PC-9 (cell line): ENCODE measurements at places on chromosomes 6 and 20. TPM values are rescaled to one million over a fixed set of nuclear protein-coding genes. Genes with fewer than 3 reads are reported as not detected.
A peak's percentile ranks its signal among the peaks of the same experiment; 100 is the strongest.

The OR2B6 gene
- total RNA-seq: 1.5 and 1.6 TPM in 2 replicates

DNA sequence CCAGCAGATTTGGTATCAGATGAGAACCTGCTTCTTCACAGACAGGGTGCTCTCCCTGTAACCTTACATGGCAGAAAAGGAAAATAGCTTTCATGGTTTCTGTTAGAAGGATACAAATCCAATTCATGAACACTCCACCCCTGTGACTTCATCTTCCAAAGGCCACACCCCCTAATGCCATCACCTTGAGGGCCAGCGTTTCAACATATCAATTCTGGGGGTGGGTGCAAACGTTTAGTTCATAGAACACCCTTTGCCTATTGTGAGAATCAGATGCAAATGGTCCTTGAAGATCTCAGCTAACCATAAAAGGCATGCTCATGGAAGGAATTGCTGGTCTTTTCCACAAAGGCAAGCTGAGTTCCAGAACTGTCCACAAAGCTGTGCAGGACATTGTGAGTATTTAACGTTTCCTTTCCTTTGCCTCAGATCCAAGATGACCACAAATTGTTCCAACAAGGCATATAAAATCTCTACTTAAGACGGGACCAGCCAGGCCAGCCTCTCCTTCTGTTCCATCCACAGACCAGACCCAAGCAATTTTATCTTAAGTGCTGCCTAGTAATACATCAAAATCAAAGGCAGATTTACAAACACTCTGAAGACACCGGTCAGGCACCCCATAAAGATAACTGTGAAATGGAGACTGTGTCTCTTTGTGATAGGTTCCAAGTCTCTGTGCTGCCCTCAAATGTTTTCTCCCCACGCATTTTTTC is 34.7 kb upstream of the SSTR4 start:
- no peak overlapping the region for H3K4me3 ChIP-seq
- no peak overlapping the region for H3K27ac ChIP-seq
- no peak for DNase-seq
- peaks cover 3% of the 10 kb centered on the region; the same call in 1 of the 2 replicates for H3K27me3 ChIP-seq
- no peaks in the 10 kb centered on the region for H3K36me3 ChIP-seq
- H3K4me1 ChIP-seq: no peaks in the 10 kb centered on the region

DNA sequence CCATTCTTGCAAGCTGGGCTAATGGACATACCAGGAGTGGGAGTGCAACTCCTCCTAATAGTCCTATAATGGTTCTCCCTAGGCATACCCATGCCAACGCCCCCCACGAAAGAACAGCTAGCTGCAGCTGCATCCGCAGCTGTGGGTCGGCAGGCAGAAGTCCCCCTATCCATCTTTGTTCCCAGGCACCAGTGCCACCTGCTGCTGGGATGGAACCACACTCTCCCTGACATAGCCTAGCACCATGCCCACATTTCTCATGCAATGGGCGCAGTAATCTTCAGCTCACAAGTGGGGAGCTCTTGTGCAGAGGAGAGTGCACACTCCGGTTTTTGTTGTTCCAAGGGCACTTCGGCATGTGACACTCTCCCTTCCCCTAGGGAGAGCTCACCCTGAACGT is 567.8 kb downstream of the GRIK2 start:
- H3K27ac ChIP-seq: no peak overlapping the region
- H3K36me3 ChIP-seq: no peaks in the 10 kb centered on the region
- H3K27me3 ChIP-seq: no peaks in the 10 kb centered on the region
- no peak for DNase-seq
- H3K4me3 ChIP-seq: no peak overlapping the region
- H3K4me1 ChIP-seq: no peaks in the 10 kb centered on the region

DNA sequence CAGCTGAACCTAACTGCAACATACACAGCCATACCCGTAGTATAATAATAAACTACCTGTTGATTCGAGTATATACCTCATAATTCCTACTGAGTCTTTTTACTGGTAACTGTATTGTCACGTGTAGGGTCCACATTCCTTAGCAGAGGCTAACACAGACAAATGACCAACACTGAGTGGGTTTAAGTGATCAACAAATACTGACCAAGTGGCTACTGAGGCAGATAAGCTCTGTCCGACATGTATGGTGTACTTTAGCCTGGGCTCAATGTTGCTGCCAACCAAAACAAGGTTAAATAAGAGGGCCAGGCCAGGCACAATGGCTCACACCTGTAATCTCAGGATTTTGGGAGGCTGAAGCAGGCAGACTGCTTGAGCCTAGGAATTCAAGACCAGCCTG is 12.7 kb downstream of the ELOVL5 start:
- no peaks in the 10 kb centered on the region for H3K27me3 ChIP-seq
- no peak overlapping the region for H3K27ac ChIP-seq
- H3K36me3 ChIP-seq: 0 out of 2 replicates have a peak, but pooled peaks cover 3% of the 10 kb centered on the region
- no peak for DNase-seq

DNA sequence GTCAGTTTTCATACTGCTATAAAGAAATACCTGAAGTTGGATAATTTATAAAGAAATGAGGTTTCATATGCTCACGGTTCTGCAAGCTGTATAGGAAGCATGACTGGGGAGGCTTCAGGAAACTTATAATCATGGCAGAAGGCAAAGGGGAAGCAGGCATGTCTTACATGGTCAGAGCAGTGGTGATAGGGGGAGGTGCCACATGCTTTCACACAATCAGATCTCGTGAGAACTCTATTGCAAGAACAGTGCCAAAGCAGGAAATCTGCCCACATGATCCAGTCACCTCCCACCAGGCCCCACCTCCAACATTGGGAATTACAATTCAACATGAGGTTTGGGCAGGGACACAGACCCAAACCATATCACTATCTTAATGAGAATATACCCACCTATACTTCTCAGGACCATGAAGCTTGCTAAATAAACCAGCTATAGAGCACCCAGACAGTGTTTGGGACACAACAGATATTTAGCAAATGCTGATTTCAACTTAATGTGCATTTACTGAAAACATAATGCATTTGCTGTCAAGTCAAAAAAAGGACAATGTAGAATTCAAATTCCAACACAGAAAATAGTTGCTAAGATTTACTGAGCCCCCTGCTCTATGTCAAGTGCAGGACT is 63.8 kb downstream of the TNFRSF21 start:
- H3K36me3 ChIP-seq: peaks cover 69% of the 10 kb centered on the region
- H3K4me3 ChIP-seq: no peak overlapping the region
- DNase-seq: no peak
- H3K4me1 ChIP-seq: peaks cover 94% of the 10 kb centered on the region
- H3K27ac ChIP-seq: peak overlapping the region; percentile 59
- no peaks in the 10 kb centered on the region for H3K27me3 ChIP-seq

- H3K4me1 ChIP-seq: no peaks in the 10 kb centered on the region
- DNase-seq: no peak
- no peak overlapping the region for H3K4me3 ChIP-seq
- H3K27ac ChIP-seq: no peak overlapping the region
- H3K36me3 ChIP-seq: no peaks in the 10 kb centered on the region
These were observed 342.2 kb upstream of the NT5E start for GRCh38 chr6:85107701-85108100.

- no peaks in the 10 kb centered on the region for H3K27me3 ChIP-seq
- peak; percentile 71 for DNase-seq
- H3K4me3 ChIP-seq: peak overlapping the region; percentile 96
- peak overlapping the region; percentile 96 for H3K27ac ChIP-seq
These were observed 136.7 kb downstream of the HFE start for GRCh38 chr6:26223650-26224546.

GRCh38 chr6:11854408-11855165 is 76.0 kb upstream of the ADTRP start:
- peak overlapping the region; percentile 18; the same call in 1 of the 2 replicates for H3K27ac ChIP-seq
- DNase-seq: peak; percentile 74
- no peak overlapping the region for H3K4me3 ChIP-seq
- H3K27me3 ChIP-seq: no peaks in the 10 kb centered on the region

DNA sequence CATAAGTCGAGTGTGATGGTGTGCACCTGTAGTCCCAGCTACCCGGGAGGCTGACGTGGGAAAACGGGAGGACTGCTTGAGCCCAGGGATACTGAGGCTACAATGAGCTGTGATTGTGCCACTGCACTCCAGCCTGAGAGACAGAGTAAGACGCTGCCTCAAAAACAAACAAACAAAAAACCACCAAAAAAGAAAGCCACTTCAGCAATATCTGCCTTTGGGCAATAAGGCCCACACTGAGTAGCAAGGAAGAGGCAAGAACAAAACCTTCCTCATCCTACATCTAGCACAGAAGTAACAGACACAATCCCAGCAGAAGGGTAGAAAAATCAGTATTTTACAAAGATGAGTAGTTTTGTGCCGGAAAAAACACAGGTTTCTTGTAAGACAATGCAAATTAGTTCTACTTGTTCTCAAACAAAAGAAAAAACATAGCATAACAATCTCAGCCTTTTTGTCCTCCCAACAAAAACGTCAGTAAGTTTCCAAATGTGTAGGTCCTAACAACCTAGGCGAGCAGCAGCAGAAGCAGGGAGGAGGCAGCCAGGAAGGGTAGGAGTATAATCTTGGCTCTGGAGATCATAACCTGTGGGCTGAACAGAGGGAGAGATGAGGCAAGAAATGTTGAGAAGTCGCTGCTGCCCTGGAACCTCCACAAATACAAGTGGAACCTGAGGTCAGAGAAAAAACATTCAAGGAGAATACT is 5.7 kb downstream of the PPP1R10 start:
- peaks cover 26% of the 10 kb centered on the region for H3K4me1 ChIP-seq
- no peak overlapping the region for H3K27ac ChIP-seq
- no peak overlapping the region for H3K4me3 ChIP-seq
- H3K36me3 ChIP-seq: peaks cover 32% of the 10 kb centered on the region
- H3K27me3 ChIP-seq: no peaks in the 10 kb centered on the region

DNA sequence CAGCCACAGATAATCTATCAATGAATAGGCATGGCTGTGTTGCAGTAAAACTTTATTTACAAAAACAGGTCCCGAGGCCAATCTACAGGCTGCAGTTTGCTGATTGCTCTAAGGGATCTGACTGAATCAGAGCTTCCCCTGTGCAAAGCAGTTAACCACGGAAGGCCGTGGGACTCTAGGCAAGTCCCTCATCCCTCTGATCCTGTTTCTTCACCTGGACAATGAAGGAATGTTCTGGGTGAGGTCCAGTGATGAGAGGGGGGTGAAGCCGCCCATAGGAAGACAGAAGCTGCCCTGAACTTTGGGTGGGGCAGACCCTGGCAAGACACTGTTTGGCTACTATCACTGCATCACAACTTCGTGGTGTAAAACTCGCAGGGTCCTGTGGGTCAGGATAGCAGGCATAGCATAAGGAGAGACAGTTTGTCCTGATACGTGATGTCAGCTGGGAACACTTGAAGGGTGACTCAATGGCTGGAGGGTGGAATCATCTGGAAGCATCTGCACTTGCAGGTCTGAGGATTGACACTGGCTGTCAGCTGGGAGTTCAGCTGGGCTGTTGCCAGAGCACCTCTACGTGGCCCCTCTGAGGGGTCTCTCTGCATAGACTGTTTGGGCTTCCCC is 33.3 kb upstream of the TGM2 start:
- H3K36me3 ChIP-seq: no peaks in the 10 kb centered on the region
- H3K27me3 ChIP-seq: no peaks in the 10 kb centered on the region
- H3K4me1 ChIP-seq: peaks cover 59% of the 10 kb centered on the region
- no peak overlapping the region for H3K4me3 ChIP-seq
- no peak overlapping the region for H3K27ac ChIP-seq
